CD4-positive, alpha-beta T cell treated with Interleukin-10 for 1 hour (primary cell): ENCODE measurements at places on chromosomes 13 and 19.

GRCh38 chr13:89822467-89822866 is 1525.0 kb upstream of the MIR17HG start:
- DNase-seq = no peak

DNA sequence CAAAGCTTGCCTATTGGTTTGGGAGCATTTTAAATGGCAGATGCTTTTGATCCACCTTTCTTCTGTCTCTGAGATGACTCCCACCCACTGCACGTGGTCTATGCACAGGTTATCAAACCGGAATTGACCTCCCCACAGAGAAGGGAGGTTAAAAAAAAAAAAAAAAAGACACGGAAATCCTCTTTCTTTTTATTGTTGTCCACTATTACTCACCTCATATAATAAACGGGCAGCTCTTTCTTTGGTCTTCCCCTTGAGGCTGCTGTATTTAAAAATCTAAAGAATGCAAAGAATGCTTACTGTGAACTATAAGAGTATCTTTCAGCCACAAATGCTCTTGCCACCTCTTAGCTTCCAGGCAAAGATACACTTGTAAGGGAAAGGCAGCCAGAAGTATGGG is 329.7 kb downstream of the NDFIP2 start:
- no peak for DNase-seq

DNA sequence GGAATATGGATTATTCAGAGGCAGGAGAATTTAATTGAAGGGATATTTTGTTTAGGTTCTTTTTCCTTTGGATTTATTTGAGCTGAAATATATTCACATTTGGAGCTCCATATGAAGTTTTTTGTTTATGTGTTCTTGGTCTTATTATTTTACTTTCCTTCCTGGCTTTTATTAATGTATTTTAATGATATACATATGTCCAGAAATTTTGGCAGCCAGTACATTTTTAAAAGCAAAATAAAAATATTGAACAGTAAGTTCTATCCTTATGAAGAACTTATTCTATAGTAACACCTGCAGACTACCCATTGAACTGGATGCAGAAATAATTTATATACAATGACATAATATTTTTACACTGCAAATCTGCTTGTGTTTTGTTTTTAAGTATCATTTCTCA is 323.6 kb downstream of the GPC6 start:
- DNase-seq = no peak

- DNase-seq = no peak
Observed at GRCh38 chr13:51771418-51772104, 32.4 kb downstream of the DHRS12 start.

- no peak for DNase-seq
Observed at GRCh38 chr19:10266706-10267105, 4.2 kb upstream of the ICAM1 start.

- no peak for DNase-seq
Observed at GRCh38 chr19:46063201-46063600, 22.4 kb upstream of the IGFL4 start.

DNA sequence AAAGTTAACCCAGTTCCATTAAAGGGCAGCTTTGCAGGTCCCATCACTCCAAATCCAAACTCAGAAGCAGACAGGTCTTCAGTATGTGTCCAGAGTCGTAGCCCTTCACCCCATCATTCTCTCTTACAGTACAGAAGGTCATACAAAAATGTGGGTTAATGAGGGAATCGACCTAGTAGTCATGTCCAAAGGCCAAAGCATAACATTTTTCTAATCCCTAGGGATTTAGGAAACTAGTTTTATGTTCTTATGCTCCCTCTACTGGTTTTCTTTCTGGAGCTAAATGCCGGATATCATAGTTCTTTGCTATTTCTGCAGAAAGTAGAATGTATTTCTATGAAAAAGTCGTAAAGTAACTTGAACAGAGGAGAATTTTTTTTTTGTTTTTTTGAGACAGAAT is 72.2 kb downstream of the DHRS12 start:
- no peak for DNase-seq

DNA sequence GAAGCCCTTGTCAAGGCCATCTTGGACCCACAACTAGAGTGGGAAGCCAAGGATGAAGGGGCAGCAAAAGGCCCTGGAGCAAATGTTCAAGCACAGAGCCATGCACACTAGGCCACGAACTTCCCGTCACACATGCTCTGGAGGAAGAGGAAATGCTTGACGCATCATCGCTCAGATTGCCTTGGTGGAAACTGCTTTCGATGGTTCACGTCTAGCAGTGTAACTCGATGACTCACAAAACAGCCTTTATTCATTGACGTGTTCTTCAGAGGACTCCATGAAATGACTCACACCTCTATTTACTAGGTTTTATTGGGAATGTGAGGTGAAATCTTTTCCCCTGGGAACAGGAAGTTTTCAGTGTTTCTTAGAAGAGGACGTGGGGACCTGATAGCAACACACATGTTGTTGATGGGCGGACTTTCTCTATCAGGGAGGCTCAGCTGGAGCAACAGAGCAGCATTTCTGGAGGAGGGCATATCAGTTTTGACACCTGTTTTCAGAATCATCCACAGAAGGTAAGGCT is 79.8 kb upstream of the FLT1 start:
- peak; percentile 14 for DNase-seq

GRCh38 chr13:42592915-42593900 is 19.3 kb downstream of the TNFSF11 start:
- DNase-seq = no peak

- DNase-seq = peak; percentile 47
Observed at GRCh38 chr13:50128428-50128931, 113.2 kb downstream of the KCNRG start.

GRCh38 chr13:24763596-24764275 is at the start of gene RNF17:
TSS of gene RNF17 (plus strand) at chr13:24764169. CDS start at chr13:24764204, 35 bp downstream.
- DNase-seq = no peak

DNA sequence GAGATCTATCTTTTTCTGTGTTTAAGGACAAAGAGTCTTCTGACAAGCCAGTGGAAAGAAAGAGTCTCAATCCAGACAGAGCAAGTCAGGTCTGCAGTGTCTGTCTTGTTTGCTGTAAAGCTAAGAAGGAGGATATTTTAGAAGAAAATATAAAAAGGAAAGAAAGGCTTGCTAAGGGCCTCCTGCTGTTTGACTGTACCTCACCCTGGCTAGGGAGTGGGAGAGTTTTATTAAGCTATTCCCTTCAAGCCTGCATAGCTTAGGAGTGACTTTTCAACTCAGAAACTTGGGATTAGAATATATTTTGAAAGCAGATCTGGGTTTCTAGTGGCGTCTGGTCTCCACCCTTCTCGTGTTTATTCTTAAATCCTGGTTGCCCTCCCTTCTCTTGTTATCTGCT is 460.0 kb downstream of the COG6 start:
- DNase-seq = no peak

DNA sequence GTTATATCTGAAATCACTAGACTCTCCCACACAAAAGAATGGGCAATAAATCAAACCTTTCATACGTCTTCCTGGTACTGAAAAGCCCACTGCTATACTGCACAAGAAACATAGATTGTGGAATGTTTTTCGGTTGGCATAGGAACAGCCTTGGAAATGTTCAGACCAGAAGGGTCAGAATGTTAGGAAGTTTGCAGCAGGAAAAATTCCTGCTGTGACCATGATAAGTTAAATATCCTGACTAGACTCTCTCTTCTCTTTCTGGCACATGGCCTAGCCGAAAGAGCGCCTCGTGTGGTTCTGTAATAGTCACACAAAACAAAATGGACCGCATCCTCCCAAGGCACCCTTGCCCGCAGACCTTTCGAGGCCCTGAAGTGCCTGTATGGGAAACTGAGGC is 427.2 kb downstream of the COG6 start:
- DNase-seq = no peak

GRCh38 chr19:38890686-38891085 is 8.7 kb downstream of the SIRT2 start:
- DNase-seq = no peak

- no peak for DNase-seq
Observed at GRCh38 chr13:98549728-98550317, 27.1 kb downstream of the STK24 start.

DNA sequence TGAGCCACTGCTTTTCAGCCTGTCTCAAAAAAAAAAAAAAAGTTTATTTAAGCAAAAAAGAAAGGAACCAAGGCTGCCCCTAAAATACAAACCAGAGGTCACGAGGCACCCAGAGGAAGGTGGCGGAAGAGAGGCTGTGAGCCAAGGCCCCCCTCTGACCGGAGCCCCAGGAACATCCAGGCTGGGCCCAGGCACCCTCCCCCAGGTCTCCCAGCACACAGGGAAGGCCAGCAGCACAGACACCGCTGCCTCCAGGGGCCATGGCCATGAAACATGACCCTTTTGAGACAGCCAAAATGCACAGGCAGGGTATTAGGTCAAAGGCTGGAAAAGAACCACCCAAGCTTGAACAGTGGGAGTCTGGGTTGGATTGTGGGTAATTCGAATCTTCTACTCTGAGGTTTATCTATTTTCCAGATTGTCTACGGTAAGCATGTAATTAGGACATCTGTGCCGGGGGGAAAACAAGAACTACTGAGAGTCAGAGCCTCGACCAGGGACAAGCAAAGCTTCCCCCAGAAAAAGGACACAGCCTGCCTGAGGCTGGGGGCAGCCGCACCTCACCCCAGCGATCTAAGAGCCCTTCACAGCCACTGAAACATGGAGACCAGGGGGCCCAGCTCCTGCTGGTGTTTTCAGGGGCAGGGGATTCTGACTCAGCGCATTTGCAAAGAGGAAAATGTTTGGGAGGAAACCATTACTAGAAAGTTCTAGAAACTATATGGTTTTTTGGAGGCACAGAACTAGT is 8.4 kb downstream of the PEX11G start:
- DNase-seq = no peak

- no peak for DNase-seq
Observed at GRCh38 chr13:105272660-105273631, 1262.5 kb downstream of the EFNB2 start.

DNA sequence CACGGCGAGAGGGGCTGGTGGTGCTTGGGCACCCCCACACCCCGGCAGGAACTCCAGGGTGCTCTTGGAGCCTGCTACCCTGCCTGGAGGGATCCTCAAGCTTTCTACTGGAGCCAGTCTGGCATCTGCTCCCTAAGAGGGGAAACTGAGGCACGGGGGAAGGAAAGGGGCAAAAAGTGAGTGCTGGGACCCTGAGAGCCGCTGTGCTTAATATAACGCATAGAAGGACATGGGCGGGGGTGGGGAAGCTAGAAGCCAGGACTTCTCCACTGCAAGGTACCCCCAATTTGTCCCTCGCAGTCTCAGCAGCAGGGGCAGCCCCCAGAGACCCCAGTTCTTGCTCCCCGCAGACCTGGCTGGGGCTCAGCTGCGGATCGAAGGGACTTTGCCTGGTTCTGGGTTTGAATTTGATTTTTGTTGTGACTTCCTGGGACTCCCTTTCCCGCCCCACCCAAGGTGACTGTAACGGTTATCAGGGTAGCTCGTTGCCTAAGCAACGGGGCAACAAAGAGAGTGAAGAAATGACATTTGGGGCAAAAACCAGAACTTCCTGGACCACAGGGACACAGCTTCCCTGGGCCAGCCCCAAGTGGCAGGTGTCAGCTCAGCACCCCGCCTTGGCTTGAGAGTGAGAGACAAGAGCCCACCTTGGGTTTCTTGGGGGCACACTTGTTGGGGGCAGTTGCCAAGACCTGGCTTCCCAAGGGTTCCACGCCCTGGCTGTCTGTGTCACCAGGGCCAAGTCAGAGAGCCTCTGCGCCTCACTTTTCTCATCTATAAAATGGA is 638 bp downstream of the ADGRE5 start:
- DNase-seq = peak; percentile 92

DNA sequence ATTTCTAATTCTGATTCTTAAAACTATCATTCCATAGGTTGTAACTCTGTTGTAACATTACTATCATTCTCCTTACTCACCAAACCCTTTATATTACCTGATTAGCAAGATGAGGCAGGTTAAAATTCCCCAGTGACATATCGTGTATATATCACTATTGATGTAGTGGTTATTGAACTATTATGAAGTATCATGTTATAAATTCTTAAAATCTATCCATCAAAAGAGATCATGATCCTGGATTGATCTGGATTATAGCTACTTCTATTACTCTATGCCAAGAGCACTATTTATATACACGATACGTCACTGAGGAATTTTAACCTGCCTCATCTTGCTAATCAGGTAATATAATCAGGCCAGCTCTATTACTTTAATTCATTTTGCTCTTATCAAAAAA is 533.9 kb downstream of the SLITRK6 start:
- DNase-seq = no peak

GRCh38 chr13:32059511-32059984 is 28.0 kb downstream of the FRY start:
- no peak for DNase-seq

DNA sequence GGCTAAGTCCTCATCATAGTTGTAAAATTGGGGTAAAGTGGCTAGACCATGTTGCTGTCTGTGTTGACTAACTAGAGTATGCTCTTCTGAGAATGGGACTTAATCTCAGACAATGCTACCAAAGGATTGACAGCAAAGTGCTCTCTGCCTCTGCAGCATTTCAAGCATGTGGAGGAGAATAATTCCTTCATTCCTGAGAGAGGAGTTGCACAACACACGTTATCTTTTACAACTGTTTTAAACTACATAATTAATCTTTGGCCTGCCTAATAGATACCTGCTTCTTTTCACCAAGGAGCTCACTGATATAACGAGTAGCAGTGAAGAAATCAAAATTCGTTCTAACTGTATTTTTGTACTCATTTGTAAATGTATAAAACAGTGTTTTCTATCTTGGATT is 2172.2 kb downstream of the PCDH9 start:
- no peak for DNase-seq

DNA sequence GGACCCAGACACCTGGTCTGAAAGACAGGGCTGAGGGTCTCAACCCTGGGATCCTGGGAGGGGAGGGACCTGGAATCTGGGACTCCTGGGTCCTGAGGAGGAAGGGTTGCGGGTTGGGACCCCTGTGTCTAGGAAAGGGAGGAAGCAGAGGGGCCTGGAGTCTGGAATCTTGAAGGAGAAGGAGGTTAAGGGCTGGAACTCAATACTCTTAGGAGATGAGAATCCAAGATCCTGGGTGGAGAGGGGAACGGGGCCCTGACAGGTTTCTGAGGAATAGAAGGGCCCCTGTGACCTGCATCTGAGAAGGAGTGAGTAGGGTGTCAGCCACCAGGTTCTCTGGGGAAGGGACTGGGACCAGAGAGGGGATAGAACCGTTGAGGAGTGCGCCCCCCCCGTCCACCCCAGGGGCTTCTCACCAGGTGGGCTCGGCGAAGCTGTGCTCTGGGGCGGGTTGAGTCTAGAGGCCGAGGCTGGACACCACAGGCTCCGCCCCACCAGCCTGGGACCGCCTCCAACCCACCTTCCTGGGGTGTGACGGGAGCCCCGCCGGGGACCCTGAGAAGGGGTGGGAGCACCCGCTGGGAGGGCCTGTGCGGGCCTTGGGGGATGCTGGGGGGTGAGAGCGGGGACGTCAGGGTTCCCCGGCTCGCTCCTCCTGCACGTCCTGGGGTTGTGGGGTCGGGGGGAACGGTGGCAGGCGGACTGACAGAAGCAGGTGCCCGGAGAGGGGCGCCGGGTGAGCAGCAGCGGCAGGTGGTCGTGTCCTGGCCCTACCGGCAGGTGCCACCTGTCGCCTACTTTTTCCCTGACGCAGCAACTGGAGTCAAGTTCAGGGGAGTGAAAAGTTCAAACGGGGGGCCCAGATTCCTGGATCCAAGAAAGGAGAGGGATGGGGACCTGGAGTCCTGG is at the start of gene MAMSTR:
TSS of gene MAMSTR (minus strand) at position 463 of the 909 bp plus-strand sequence. CDS start 694 bp downstream, outside the sequence.
- DNase-seq = no peak

- no peak for DNase-seq
Observed at GRCh38 chr13:47100214-47100853, 203.5 kb upstream of the HTR2A start.

GRCh38 chr19:3725121-3725520 is 16.9 kb downstream of the TJP3 start:
- DNase-seq = no peak
